ENCODE measurements at places on chromosomes 7 and 10.

- DNase-seq: peak; percentile 28
Observed at GRCh38 chr7:149261316-149261828, 624 bp upstream of the ZNF783 start.

GRCh38 chr7:102451371-102452054, 13.2 kb downstream of the ALKBH4 start:
- DNase-seq: no peak

DNA sequence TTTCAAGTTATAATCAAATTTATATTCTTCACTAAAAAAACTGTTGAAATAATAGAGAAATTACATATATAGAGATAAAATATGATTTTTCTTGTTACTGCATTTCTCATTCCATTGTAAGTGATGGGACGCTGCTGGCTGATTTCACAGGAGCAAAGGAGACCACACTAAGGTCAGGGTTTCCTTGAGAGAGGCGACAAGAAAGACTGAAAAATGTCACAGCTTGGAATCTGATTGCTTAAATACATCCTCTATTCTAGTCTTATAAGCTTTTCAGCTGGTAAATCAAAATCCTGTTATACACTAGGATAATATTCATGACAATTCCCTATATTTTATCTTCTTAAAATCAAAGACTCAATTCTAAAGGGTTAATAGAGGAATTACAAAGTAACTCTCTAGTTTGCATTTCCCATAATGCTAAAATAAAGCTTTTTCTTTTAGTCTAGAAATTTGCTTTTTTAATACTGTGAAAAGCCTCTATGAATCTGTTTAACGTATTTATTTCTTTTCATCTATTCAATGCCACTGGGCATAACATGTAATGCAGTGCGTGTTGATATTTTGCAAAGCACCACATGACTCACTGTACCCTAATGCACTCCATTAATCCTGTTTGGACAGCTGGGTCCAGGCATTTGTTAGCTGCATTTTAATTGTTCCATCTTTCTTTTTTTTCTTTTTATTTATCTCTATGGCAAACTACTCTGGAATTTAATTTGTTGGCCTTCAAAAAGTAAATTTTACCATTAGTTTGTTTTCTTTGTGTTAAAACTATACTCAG, 81.7 kb downstream of the RNF32 start:
- DNase-seq: no peak

- DNase-seq: no peak
Observed at GRCh38 chr7:99184532-99185218, 23.2 kb downstream of the KPNA7 start.

- DNase-seq: no peak
Observed at GRCh38 chr10:120313715-120314114, 143.3 kb upstream of the PLPP4 start.

GRCh38 chr10:13684252-13684791, 97.6 kb downstream of the PRPF18 start:
- no peak for DNase-seq

DNA sequence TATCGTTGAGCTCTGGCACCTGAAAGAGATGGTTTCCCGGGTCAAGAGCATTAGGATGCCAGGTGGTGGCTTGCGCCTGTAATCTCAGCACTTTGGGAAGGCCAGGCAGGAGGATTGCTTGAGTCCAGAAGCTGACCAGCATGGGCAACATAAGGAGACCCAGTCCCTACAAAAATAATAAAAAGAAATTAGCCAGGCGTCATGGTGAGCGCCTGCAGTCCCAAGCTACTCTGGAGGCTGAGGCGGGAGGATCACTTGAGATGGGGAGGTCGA, 6.1 kb upstream of the KCP start:
- DNase-seq: no peak

- DNase-seq: no peak
Observed at GRCh38 chr7:143900230-143900766, 1.7 kb downstream of the TCAF1 start.

DNA sequence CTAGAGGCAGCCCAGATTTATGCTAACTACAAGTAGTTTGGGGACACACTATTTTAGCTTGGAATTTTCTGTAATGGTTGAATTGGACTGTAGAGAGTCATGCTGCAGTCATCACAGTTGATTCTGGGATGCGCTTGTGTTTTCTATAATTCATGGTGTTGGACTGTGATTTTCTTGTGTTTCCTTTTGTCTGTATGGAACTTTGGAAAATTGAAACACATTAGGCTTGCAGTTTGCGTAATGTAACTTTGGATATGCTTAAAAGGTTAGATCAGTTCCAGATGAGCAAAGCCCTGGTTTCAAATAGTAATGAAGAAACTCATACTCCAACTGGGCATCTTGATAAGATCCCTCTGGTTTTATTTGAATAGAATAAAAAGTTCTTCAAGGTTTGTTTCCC, 502.2 kb downstream of the ARL4A start:
- no peak for DNase-seq

DNA sequence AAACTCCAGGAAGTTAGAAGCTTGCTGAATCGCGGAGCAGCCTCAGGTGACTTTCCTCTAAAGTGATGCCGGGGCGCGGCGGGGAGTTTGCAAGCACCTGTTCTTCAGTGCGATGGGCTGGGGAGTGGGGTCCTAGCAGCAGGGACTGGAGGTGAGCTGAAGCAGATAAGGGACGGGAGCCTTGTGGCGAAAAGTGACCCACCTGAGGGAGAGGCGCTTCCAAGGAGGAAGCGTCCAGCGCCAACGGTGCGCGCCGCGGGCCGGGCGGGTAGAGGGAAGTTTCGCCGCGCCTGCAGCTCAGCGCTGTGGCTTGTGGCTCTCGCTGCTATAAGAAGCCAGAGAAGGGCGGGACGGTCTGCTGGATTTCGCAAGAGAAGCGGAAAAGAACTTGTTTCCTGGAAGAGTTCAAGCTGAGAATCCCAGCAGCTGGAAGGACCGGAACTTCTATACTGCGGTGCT, at the start of gene STEAP4:
Gene STEAP4, minus strand, starts transcription at position 305 of the 459 bp plus-strand sequence. CDS start 22,625 bp downstream, outside the sequence.
- no peak for DNase-seq

GRCh38 chr10:71864911-71865361, 13.9 kb upstream of the PSAP start:
- no peak for DNase-seq

GRCh38 chr7:94039368-94040035, 35.3 kb upstream of the BET1 start:
- DNase-seq: no peak
